ENCODE measurements at places on chromosomes 4 and X. TPM values are rescaled to one million over a fixed set of nuclear protein-coding genes. Genes with fewer than 3 reads are reported as not detected.

GRCh38 chr4:126708716-126709115 is 924.0 kb upstream of the INTU start:
- no peak for DNase-seq

DNA sequence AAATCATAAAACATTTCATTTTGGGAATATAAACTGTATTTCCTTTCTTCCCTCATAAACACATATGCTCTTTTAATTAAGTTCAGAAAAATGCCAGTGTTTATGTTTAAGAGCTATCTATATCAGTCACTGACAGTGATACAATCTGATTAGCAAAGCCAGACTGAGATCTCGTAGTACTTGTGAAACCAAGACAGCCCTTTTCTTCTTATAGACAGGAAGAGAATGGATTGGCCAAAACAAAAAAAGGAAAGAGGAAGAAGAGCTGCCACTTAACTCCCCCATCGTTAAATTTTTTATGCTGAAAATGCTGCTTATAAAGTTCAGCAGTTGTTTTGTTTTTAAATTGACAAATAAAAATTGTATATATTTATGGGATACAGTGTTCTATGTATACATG is 87.4 kb downstream of the PLAC1 start:
- DNase-seq, result no peak

- DNase-seq, result no peak
Measured at GRCh38 chrX:68532831-68533533, 34.1 kb downstream of the YIPF6 start.

DNA sequence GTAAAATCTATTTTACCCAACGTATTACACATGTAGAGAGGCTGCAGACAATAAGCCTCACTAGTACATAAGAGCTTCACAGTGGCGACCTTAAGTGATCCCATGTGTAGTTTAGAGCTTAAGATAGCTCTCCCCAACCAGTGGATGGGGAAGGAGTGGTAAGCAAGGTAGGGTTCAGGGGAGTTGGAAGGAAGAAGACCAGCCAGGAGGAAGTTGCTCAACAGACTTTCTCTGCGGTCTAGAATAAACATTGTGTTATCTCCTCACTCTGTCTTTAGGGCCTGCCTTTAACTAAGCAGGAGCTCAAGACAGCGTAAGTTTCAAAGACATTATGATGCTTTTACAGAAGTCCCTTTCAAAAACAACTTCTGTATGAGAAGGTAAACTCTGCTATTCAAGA is 16.8 kb downstream of the MEPE start:
- no peak for DNase-seq

DNA sequence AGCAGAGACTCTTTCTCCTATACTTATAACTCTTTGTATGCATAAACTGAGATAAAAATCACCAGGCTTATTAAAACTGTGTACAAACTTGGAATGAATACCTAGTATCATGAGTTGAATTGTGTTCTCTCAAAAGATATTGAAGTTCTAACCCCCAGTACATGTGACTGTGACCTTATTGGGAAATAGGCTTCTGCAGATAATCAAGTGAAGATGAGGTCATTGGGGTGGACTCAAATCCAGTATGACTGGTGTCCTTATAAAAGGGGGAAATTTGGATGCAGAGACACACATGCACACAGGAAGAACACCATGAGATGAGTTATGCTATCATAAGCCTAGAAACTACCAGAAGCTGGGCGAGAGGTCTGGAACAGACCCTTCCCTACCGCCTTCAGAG is 26.2 kb downstream of the ZNF827 start:
- DNase-seq, result no peak

Gene SLC2A9
- total RNA-seq, result not detected

Data from NCI-H460 (cell line).